Astrocyte (in vitro differentiated cells and primary cell): ENCODE measurements at places on chromosomes 3 and 15. TPM values are rescaled to one million over a fixed set of nuclear protein-coding genes. Genes with fewer than 3 reads are reported as not detected.
A peak's percentile ranks its signal among the peaks of the same experiment; 100 is the strongest.

GRCh38 chr3:107284612-107285011 lies 92.6 kb upstream of the CCDC54 start:
- DNase-seq: peak; percentile 16
- H3K36me3 ChIP-seq: no peaks in the 10 kb centered on the region
- H3K27me3 ChIP-seq: no peaks in the 10 kb centered on the region
- no peak overlapping the region for H3K27ac ChIP-seq

GRCh38 chr15:65812916-65813315 lies 20.8 kb upstream of the DENND4A start:
- no peak for DNase-seq
- H3K27ac ChIP-seq: no peak overlapping the region
- H3K4me1 ChIP-seq: no peaks in the 10 kb centered on the region
- no peaks in the 10 kb centered on the region for H3K27me3 ChIP-seq

The C3orf22 gene
- total RNA-seq: not detected in 2 replicates

The FBLN2 gene
- 36.6 and 57.3 TPM in 2 replicates for total RNA-seq

DNA sequence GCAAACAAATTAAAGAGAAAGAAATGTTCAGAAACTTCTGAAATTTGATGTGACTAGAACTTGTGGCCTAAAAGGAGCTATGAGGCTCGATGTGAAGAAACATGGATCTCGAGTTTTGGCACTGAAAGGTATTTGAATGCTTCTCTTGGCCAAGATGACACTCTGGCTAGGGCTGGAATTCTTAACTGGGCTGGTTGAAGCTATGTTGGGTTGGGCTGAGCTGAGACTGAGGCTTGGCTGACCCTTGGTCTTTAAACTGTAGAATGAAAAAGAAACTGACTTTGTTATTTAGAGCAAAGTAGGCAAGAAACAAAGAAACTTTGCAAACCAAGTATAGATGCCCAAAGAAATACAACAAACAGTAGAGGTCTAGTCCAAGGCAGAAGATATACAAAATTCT lies 28.1 kb upstream of the CLDN16 start:
- no peaks in the 10 kb centered on the region for H3K27me3 ChIP-seq
- H3K4me1 ChIP-seq: no peaks in the 10 kb centered on the region
- no peak for DNase-seq

The HIGD2B gene
- not detected in 2 replicates for total RNA-seq

GRCh38 chr15:89389841-89390603 lies 55.4 kb upstream of the POLG start:
- no peak for DNase-seq
- H3K27ac ChIP-seq: no peak overlapping the region
- H3K4me1 ChIP-seq: peaks cover 9% of the 10 kb centered on the region
- no peak overlapping the region for H3K4me3 ChIP-seq
- no peaks in the 10 kb centered on the region for H3K36me3 ChIP-seq

GRCh38 chr3:194906970-194907629 lies 221.4 kb downstream of the FAM43A start:
- H3K4me3 ChIP-seq: no peak overlapping the region
- H3K4me1 ChIP-seq: no peaks in the 10 kb centered on the region
- no peaks in the 10 kb centered on the region for H3K36me3 ChIP-seq
- no peak for DNase-seq
- no peak overlapping the region for H3K27ac ChIP-seq
- H3K27me3 ChIP-seq: peaks cover 25% of the 10 kb centered on the region

The INSYN1 gene
- 5.2 and 9.1 TPM in 2 replicates for total RNA-seq

The LSAMP gene
- 16.0 and 16.4 TPM in 2 replicates for total RNA-seq

DNA sequence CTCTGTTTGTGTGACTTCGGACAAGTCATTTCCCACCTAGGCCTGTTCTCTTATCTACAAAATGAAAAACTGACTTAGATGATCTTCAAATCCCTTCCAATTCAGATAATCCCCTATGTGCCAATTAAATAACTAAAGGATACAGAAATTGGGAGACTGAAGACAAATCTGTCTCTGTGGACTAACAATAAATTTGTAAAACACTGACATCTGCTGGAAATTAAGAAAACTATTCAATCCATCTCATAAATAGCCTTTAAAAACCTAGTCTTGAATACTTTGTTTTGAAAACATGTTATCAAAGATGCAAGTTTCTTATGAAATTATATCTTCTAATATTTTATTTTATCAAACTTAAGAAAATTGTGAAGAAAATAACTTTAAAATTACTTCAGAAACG lies 38.3 kb downstream of the MTHFS start:
- no peaks in the 10 kb centered on the region for H3K36me3 ChIP-seq
- H3K4me1 ChIP-seq: no peaks in the 10 kb centered on the region
- no peaks in the 10 kb centered on the region for H3K27me3 ChIP-seq
- H3K4me3 ChIP-seq: no peak overlapping the region
- H3K27ac ChIP-seq: no peak overlapping the region

GRCh38 chr3:148600440-148600839 lies 97.3 kb upstream of the AGTR1 start:
- no peak overlapping the region for H3K4me3 ChIP-seq
- no peak overlapping the region for H3K27ac ChIP-seq
- no peaks in the 10 kb centered on the region for H3K4me1 ChIP-seq
- H3K36me3 ChIP-seq: no peaks in the 10 kb centered on the region

DNA sequence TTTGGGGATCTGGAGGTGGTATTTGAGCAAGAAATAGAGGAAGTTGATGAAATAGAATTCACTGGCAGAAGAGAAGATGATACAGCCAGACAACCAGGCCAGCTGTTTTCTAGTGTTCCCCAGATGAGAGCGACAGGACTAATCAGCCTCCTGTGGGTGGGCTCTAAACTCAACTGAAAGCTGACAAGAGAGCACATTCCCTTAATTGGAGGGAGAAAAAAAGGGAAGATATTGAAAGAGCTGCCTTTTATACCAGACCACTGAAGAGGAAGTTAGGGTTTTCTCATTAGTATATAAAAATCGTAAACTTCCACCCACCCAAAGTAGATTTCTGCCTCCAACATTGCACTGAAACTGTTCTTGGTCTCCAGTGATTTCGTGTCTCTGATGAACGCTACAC lies 6.5 kb upstream of the TM4SF19 start:
- no peaks in the 10 kb centered on the region for H3K27me3 ChIP-seq
- no peaks in the 10 kb centered on the region for H3K36me3 ChIP-seq
- H3K4me1 ChIP-seq: peaks cover 9% of the 10 kb centered on the region
- H3K4me3 ChIP-seq: no peak overlapping the region
- no peak overlapping the region for H3K27ac ChIP-seq
- no peak for DNase-seq

The BOC gene
- 20.2 TPM in 2 replicates for total RNA-seq

DNA sequence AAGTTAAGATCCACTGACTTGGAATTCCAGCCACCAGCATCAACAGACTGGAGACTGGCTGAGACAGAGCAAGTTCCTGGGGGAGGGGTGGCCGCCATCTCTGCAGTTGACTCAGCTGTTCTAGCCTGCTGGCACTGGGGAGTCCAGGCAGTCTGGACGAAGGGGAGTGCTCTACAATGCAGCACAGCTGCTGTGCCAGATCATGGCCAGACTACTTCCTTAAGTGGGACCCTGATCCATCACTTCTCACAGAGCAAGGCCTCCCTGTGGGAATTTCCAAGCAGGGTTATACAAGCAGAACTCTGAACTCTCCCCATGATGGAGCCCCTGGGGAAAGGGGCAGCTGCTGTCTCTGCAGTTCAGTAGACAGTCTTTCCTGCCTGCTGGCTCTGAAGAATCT lies 35.2 kb downstream of the PYGO1 start:
- peak overlapping the region; percentile 52 for H3K27ac ChIP-seq
- DNase-seq: peak; percentile 84
- no peaks in the 10 kb centered on the region for H3K36me3 ChIP-seq
- no peaks in the 10 kb centered on the region for H3K27me3 ChIP-seq

The SMCO1 gene
- not detected in 2 replicates for total RNA-seq

GRCh38 chr15:90982135-90982534 lies 12.2 kb downstream of the PRC1 start:
- no peaks in the 10 kb centered on the region for H3K27me3 ChIP-seq
- peaks cover 31% of the 10 kb centered on the region for H3K36me3 ChIP-seq
- H3K27ac ChIP-seq: no peak overlapping the region
- no peak for DNase-seq

GRCh38 chr3:58261954-58262666 lies 24.5 kb downstream of the ABHD6 start:
- H3K27ac ChIP-seq: no peak overlapping the region
- no peaks in the 10 kb centered on the region for H3K27me3 ChIP-seq
- H3K4me3 ChIP-seq: no peak overlapping the region
- peaks cover 13% of the 10 kb centered on the region for H3K4me1 ChIP-seq
- DNase-seq: no peak

The ROBO2 gene
- 1.4 and 1.5 TPM in 2 replicates for total RNA-seq

- H3K36me3 ChIP-seq: no peaks in the 10 kb centered on the region
- H3K27me3 ChIP-seq: no peaks in the 10 kb centered on the region
- H3K4me1 ChIP-seq: no peaks in the 10 kb centered on the region
- H3K27ac ChIP-seq: no peak overlapping the region
- H3K4me3 ChIP-seq: no peak overlapping the region
- DNase-seq: no peak
These were observed 703.9 kb upstream of the SEMA6D start for GRCh38 chr15:47013446-47013845.

- no peak for DNase-seq
- no peaks in the 10 kb centered on the region for H3K36me3 ChIP-seq
- H3K27ac ChIP-seq: no peak overlapping the region
- H3K4me3 ChIP-seq: no peak overlapping the region
- no peaks in the 10 kb centered on the region for H3K4me1 ChIP-seq
These were observed 516.6 kb upstream of the ROBO2 start for GRCh38 chr3:76523337-76523736.

The GOLGA8Q gene
- total RNA-seq: 0.54 and 0.84 TPM in 2 replicates

DNA sequence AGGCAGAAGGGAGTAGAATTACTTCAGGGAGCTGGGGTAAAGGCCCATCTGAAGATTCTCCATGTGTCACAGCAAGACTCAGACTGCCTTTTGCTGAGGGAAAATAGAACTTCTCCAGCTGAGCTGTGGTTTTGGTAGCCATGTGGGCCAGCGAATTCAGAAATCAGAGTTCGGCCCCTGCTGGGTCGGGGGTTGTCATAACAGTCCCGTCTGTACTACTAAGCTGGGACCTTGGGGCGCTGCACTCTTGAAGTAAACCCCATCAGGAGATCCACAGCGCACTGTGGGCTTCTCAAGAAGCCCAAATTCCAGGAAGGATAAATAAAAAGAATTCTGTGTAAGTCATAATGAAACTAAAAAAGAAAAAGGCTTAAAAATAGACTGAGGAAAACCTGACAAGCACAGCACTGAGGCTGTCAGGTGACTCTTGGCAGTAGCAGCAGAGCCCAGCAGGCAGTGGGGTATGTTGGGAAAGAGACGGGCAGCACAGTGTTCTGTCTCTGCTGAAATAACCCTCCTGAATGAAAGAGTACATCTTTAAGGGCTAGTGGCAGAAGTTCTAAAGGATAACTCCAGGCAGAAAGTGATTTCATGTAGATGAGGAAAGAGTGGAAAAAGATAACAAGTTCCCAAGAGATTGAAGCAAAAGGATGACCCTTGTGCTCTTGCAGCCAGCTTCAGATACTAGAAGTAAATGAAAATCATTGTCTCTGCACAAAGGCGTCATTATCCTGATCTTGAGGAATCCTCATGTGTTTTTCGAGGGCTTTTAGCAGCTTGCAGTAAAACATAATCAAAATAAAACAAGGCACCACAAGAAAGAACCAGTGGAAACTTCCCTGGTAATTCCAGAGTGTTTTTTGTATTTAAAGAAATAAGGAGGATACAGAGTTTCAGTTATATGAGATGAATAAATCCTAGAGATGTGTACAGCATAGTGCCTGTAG lies 74.5 kb downstream of the RAB7A start:
- no peak for DNase-seq
- H3K4me3 ChIP-seq: no peak overlapping the region
- no peaks in the 10 kb centered on the region for H3K27me3 ChIP-seq

DNA sequence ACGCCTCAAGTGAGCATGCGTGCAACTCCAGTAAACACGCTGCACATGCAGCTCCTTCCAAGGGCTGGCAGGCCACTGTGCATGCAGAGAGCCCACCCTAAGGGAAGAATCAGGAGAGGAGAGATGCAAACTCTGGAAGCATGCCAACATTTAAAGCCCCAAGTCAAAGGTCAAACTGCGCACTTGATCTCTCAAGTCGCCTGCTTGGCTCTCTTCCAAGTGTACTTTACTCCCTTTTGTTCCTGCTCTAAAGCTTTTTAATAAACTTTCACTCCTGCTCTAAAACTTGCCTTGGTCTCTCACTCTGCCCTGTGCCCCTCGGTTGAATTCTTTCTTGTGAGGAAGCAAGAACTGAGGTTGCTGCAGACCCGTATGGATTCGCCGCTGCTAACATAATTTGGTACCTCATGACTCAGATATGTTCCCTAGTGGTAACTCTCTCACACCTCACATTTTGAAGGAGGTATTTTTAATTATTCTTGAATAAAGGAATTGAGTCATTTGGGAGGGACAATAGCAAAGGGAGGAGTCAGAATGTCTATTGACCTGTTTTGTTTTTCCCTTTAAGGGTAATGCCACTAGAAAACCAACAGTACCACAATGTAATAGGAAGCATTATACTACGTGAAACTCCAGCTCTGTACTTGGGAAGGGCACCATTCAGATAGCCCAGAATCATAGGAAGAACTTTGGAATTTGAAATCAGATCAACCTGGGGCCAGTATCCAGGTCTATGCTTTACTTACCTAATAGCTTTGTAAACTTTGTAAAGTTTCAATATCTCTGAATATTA lies 19.6 kb upstream of the DGKG start:
- H3K27ac ChIP-seq: no peak overlapping the region
- DNase-seq: no peak
- H3K27me3 ChIP-seq: peaks cover 7% of the 10 kb centered on the region
- H3K4me3 ChIP-seq: no peak overlapping the region
- H3K4me1 ChIP-seq: peaks cover 14% of the 10 kb centered on the region
- no peaks in the 10 kb centered on the region for H3K36me3 ChIP-seq

- H3K36me3 ChIP-seq: peaks cover 36% of the 10 kb centered on the region
- no peak overlapping the region for H3K27ac ChIP-seq
- H3K4me3 ChIP-seq: no peak overlapping the region
- no peaks in the 10 kb centered on the region for H3K27me3 ChIP-seq
- no peak for DNase-seq
These were observed 6.8 kb upstream of the QARS1 start for GRCh38 chr3:49111347-49111746.

GRCh38 chr3:193605876-193606275 lies 12.9 kb downstream of the OPA1 start:
- H3K36me3 ChIP-seq: peaks cover 2% of the 10 kb centered on the region
- DNase-seq: peak; percentile 36
- H3K27ac ChIP-seq: no peak overlapping the region
- H3K4me3 ChIP-seq: no peak overlapping the region
- no peaks in the 10 kb centered on the region for H3K4me1 ChIP-seq

The NDN gene
- 59.5 and 61.6 TPM in 2 replicates for total RNA-seq

DNA sequence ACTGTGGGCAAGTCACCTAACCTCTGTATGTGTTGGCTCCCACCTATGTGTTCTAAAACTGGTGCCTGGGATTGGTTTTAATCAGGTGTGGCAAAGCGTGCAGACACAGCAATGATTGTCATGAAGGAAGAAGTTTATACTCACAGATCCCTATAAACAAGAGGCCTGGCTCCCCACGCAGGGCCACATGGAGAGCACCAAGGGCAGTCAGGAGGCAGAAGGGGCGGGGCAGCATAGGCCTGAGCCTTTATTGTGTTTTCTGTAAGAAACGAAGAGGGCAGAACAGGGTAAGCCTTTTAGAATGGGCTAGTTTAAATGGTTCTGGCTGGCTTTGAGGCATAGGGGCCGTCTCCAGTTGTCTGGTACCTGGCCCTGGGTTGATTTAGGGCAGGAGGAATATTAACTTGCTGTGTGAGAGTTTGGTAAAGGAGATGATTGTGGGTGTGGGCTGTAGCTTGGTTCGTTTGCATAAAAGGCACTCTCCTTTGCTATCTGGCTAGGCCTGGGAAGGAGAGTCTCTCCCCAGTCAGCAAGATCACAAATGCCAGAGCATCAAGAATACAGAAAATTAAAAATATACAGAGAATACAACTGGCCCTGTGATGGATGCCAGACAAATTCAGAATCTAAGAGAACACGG lies 2.2 kb upstream of the FBXW12 start:
- H3K36me3 ChIP-seq: no peaks in the 10 kb centered on the region
- H3K4me1 ChIP-seq: no peaks in the 10 kb centered on the region
- H3K4me3 ChIP-seq: no peak overlapping the region
- peaks cover 2% of the 10 kb centered on the region for H3K27me3 ChIP-seq
- H3K27ac ChIP-seq: no peak overlapping the region
- no peak for DNase-seq
